ENCODE measurements at places on chromosomes 6 and 20.

DNA sequence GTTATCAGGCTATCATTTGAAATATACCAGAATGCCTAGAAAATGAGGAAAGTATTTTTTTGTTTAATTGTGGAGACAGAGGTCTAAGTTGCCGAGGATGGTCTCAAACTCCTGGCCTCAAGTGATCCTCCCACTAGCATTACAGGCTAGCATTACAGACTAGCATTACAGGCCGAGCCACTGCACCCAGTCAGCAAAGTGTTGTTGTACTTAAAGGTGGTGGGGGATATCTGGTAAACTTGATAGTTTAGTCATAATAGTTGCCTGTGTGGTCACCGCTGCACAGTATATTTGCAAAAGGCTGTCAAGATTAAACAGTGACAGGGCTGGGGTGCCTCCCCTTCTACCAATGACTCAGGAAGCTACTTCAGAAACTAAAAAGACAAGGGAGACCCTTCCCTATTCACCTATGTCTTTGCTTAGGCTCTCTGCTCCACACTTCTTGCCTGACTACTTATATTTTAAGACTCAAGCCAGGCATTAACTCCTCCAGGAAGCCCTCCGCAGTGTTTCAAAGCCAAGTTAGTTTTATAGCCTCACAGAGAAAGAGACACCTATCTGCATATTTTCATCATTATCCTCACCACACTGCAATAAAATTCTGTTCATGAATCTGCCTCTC lies 3.1 kb upstream of the AKIRIN2 start:
- no peak for DNase-seq

GRCh38 chr6:11185204-11185842 lies 47.1 kb downstream of the NEDD9 start:
- DNase-seq: no peak

DNA sequence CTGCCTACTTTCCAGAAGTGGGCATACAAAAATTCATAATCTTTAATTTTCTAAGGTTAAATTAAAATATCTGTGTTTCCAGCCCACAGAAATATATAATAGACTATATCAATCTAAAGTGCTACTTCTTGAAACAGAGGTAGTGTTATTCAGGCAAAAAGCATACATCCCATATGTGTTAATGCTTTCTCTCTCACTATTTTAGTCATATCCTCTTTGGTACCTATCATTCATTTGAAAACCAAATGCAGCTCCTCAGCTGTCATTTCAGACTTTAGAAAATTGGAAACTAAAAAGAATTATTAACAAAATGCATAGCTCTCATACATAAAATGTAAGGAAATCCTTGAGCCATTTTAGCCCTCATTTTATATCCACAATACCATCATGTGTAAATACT lies 925 bp downstream of the FHL5 start:
- DNase-seq: no peak

DNA sequence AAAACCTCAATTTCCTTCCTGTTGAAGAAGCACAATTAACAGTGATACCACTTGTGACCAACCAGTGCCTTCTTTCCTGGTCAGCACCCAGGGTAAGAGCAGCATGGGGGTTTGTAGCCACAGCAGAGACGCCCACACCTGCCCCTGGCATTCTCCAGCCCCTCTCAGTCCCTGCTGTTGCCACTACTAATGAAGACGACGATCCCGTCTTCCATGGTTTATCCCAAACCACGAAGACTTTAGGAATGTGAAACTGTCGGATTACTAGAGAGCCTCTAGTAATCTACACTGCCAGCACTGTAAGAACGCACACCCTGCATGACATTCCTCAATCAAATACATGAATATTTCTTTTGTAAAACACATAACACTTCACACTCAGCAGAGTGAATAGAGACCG lies 60.0 kb downstream of the GINS1 start:
- no peak for DNase-seq

- no peak for DNase-seq
Observed at GRCh38 chr20:41958391-41958790, 340.2 kb upstream of the CHD6 start.

DNA sequence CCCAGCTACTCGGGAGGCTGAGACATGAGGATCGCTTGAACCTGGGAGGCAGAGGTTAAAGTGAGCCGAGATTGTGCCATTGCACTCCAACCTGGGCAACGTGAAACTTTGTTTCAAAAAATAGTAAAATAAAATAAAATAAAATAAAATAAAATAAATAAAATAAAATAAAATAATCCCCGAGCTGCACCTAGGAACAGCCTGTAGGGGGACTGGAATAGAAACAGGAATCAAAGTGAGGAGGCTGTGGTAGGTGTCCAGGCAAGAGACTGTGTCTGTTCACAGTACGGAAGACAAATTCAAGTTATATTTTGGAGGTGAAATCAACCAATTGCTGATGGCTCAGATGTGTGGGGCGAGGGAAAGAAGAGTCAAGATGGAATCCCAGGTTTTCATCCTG lies 86.2 kb downstream of the KCNB1 start:
- no peak for DNase-seq

DNA sequence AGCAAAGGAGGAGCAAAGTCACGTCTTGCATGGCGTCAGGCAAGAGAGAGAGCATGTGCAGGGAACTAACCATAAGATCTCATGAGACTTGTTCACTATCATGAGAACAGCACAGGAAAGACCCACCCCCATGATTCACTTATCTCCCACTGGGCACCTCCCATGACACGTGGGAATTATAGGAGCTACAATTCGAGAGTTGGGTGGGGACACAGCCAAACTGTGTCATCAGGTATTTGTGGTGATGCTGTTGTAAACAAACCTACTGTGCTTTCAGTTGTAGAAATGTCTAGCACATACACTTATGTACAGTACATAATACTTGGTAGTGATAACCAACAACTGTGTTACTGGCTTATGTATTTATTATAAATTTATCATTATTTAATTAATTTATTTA lies 128.3 kb downstream of the UTRN start:
- no peak for DNase-seq

DNA sequence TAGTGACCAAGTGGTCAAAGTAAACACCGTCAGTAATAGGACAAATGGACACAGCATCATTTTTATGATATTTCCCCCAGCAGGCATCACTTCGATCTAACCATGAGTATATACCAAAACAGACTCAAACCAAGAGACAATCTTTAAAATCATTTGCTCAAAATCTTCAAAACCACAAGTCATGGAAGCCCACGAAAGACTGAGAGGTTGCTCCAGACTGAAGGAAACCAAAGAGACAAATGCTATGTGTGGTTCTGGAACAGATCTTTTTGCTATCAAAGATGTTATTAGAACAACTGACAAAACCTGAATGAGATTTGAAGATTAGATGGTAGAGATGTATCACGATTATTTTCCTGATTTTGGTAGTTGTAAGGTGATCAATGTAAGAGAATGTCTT lies 197.7 kb downstream of the TBXT start:
- DNase-seq: no peak
